ENCODE measurements at places on chromosomes 1 and 21.

DNA sequence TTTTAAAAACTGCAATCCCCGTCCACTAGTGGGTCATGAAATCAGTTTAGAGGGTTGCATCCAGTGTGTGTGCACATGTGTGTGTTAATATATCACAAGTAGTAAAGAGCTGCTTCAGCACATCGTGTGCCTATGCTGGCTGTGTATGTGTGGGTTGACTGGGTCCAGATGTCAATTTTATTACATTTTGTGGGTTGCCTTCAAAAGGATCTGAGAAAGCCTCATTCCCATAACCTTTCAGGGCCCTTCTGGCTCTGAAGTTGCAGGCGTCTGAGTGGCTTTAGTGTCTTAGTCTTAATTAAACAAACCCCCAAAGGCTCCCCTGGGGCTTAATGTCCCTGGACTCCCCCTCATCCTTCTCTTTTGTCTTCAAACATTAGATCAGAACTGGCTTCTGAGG lies 19.8 kb downstream of the PLA2G2D start:
- DNase-seq, result no peak

DNA sequence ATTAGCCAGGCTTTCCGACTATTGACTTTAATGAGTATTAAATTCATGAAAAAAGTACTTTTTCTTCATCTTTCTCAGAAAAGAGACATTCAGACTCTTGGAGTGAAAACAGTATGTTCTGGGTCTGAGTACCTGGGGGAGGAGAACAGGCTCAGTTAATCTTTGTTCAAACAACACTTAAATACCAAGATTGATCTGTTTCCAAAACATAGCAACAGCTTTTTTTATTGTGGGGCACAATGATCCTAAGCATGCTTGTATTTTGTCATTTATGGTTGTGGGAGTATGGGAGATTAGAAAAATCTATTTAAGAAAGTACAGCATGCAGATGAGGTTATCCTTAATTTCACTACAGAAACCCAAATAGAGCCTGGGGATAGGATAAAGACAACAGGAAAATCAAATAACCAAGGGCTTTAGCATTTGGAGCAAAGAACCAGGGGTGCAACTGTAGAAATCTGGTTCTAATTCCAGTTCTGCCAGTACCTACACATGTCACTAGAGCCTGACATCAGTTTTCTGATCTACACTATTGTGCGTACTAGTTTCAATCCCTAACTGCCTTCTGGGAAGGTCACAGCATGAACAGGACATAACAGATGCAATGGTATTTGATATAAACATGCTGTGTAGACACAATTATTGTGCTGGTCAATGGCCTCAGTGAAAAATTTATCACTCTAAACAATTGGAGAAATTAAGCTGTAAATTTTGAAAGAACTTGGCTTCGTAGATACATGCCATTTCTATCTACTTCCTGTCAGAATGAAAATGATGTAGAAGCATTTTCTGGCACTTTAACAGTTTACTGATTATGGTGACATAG lies 91.2 kb downstream of the KCNK1 start:
- no peak for DNase-seq

- DNase-seq, result no peak
Measured at GRCh38 chr1:56255516-56256152, 323.7 kb downstream of the PLPP3 start.

DNA sequence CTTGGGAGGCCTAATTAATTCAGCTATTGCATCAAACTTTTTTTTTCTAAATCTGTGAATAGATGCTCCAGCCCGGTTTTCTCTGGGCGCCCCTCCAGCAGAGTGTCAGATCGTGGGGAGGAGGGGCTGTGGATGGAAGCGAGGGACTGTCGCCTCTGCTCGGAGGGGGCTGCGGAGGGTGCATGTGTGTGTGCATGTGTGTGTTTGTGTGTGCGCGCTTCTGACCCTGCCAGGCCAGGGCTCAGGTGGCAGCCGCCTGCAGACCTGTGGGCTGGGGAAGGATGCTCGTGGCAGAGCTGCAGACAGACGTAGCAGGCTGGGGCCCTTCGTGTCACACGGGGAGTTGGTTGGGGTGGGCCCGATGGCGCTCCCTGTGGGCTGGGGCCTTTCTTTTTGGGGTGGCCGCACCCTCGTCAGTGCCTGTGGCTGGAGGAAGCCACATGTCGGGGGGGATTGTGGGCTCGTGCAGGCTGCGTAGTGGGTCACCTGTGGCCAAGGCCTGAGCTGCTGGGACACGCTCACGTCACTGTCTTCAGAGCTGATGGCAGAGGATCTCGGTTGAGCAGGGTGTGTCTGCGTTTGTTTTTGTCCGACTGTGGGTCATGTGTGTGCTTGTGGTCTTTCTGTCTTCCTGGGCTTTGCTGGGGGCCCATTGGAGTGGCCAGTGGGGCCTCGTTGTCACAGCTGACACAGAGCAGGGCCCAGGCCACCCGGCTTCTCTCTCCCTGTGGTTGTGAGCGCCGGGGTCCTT lies 2.8 kb downstream of the SKI start:
- DNase-seq, result no peak

DNA sequence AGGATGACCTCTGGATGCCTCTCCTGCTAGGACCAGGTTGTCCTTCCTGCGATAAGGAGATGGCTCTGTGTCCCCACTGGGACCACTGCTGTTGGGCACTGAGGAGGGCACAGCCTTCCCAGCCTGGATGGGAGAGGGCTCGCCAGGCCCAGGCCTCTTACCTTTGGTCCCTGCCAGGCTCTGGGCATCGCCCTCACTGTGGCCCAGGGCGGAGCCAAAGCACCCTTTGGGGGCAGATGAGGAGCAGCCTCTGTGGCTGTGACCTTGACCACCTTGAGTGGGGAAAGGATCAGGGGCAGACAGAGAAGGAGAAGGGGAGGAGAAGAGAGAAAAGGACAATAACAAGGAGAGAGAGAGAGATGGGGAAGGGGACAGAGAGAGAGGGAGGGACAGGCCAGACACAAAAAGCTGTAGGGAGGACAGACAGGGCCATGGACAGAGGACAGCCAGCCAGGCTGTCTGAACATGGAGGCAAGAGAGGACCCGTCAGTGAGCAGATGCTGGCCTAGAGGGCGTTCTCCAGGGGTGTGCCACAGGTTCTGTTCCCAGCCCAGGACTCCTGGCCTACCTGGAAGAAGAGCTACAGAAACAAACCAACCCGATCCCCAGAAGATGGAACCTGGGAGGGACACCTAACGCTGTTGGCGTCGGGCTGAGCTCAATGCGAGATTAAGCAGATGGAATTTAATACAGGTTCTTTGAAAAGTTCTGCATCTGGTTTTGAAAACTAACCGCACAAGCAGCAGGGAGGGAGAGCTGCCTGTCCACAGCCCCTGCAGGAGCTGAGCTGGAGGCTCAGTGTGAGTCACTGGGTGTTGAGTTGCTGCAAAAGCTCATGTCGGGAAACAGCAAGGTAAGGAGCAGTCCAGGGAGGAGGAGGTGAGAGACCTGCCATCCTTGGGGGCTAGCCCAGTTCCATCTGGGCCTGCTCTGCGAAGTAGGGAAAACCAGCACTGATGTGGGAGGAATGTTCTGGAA lies 262.1 kb downstream of the PTPRU start:
- DNase-seq, result no peak

GRCh38 chr1:15090373-15090772 lies 63.2 kb upstream of the TMEM51 start:
- peak; percentile 75 for DNase-seq

DNA sequence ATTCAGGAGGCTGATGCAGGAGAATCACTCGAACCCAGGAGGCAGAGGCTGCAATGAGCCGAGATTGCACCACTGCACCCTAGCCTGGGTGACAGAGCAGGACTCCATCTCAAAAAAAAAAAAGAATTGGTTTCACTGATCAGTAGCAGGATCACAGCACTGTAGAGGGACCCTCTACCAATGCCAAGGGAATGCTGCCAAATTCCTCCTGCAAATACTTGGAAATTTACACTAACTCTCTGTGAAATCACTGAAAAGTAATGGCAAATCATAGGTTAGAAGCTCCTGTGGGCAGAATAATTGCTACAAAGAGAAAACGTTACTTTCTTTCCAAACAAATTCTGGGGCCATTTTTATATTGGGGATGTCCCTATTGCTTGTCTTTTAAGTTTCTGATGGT lies 6.7 kb upstream of the GPR25 start:
- DNase-seq, result no peak

GRCh38 chr1:208511242-208511860 lies 267.2 kb upstream of the PLXNA2 start:
- DNase-seq, result no peak

GRCh38 chr1:231612393-231613089 lies 14.0 kb upstream of the DISC1 start:
- DNase-seq, result no peak

- no peak for DNase-seq
Measured at GRCh38 chr1:230012741-230013140, 54.3 kb upstream of the GALNT2 start.

- DNase-seq, result no peak
Measured at GRCh38 chr1:47987601-47988000, 9.6 kb downstream of the TRABD2B start.

DNA sequence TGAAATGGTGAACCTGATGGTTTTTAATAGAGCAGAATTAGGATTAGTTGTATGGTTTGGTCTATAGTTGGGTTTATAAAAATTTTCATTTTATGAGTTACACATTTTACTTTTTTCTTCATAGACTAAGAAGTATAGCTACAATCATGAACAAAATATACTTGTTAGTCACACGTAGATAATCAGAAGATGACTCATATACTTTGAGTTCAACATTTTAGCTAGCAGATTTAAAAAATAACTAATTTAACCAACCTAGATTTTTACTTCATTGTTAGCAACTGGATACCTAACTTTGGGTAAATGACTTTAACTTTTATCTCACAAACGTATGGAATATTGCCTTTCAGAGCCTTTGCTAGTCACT lies 27.9 kb downstream of the MORC3 start:
- DNase-seq, result no peak

DNA sequence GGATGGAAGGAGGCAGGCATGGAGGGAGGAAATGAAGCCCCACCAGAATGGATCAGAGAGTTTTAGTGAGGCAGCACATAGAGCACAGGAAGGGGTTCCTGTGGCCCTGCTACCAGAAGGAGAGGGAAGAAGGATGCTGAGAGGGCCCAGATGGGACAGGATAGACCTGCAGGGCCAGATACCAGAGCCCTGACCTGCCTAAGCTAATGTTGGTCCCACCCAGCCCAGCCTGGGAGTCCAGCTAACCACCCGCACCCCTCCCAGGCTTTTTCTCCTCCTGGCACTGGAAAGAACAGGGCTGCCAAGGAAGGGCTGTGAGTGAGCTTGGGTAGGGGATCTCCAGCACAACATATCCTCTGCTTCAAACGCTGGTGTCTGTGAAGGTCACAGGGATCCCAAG lies 6.9 kb downstream of the NECTIN4 start:
- no peak for DNase-seq

- no peak for DNase-seq
Measured at GRCh38 chr1:53646732-53647131, 92.2 kb downstream of the GLIS1 start.

DNA sequence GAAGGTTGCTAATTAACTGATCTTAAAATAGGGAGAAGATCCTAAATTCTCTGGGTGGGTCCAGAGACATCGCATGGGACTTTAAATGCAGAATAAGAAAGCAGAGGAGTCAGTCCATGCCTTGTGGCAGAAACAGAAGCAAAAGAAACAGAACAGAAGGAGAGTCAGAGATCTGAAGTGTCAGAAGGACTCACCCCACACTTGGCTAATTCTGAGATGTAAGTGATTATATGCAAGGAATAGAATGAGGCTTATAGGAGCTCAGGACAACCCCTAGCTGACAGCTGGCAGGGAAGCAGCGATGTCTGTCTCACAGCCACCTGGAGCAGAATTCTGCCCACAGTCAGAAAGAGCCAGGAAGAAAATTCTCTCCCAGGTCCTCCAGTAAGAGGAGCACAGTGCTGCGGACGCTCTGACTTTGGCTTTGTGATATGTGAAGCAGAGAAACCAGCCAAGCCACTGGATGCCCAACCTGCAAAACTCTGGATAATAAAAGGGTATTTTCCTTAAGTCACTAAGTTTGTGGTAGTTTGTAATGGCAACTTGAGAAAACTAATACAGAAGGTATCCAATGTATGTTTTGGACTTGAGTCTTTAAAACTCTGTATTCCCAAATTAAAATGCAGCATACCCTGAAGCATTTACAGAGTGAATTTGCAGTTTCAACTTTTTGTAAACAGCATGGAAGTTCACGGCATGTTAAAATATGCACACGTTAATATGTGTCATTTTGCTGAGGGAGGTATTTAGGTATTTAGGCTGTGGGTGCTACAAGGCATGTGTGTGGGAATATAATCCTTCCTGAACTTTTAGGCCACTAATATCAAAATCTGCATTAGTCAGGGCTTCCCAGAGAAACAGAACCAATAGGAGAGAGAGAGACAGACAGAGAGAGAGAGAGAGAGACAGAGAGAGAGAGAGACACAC lies 388.5 kb downstream of the PCP4 start:
- no peak for DNase-seq

DNA sequence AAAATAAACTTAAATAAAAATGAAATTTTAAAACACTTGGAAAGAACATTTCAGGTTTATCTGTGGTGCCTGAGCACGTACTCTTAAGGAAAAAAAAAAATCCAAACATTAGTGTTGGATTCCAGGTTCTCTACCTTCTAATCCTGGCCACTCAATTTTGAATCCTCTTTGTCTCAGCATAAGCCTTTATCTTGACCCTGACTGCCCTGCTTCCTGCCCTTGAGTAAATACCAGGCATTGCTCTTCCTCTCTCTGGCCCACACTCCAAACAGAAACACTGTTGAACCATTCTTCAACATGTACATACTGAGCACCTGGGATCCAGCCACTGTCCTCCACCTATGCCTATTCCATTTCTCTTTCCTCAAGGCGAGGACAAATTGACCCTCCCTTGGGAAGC lies 11.4 kb upstream of the VANGL1 start:
- DNase-seq, result no peak

- peak; percentile 47 for DNase-seq
Measured at GRCh38 chr1:107532318-107532717, 391.5 kb downstream of the NTNG1 start.

DNA sequence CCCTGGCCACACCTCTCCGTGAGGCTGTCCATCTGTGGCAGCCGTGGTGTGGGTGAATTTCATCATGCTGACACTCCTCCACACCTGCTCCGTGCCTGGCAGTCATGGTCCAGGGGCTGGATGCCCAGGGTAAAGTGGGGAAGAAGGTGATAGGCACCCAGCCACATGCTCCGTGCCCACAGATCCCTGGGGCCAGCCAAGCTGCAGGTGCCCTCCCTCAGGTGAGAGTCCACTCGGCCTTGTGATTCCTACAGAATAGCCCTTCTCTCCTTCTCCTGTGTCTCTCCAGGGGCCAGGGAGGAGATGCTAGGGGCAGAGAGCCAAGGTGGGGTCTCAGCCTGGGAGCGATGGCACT lies 16.8 kb upstream of the POFUT2 start:
- DNase-seq, result no peak
